Putamen (tissue), 1 donor: ENCODE measurements at places on chromosomes 2 and 18.

DNA sequence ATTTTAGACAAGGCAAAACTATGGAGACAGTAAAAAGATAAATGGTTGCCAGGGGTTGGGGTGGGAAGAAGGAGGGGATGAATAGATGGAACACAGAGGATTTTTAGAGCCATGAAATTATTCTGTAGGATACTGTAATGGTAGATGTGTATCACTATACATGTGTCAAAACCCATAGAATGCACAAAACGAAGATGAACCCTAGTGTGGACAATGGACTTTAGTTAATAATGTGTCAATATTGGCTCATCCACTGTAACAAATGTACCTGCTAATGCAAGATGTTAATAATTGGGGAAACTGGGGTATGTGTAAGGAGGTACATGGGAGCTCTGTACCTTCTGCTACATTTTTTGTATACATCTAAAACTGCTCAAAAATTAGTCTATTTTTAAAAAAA, 1.8 kb upstream of the CD302 start:
- no peak for DNase-seq

DNA sequence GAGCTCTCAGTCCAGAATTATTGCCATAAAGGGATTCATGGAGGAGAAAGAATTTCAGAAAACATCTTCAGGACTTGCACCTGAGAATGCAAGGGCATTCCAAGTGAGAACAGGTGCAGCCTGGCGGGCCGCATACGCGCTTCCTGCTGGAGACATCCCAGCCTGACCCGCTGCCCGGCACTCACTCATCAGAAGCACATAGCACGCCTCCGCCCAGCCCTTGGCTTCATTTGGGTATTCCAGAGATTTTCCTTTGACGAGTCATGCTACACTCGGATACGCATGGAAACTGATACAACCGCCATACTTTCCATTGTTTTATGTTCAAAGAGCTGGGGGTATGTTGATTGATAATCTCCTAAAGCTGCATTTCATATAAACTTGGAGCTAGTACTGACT, 228.0 kb upstream of the ID2 start:
- DNase-seq = no peak

DNA sequence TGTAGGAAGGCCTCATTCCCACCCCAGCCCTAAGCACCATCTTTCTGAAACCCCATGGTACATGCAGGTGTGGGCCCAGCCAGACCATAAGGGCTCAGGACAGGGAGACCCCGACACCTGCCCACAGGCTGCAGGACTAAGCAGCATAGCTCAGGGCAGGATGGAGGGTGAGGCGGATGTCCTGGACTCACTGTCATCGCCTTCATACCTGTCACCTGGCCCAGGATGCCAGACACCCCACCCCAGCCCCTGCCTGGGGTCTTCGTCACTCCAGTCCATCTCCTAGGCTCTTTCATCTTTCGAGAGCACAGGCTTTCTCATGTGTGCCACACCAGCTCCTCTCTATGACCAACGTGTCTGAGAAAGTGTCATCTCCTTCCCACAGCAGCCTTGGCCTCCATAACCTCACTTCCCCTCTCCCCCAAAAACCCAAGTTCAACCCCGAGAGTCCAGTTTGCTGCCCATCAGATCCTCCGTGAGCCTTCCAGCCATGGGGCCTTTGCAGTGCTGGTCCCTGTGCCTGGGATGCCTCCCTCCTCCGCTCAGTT, 71.5 kb downstream of the EMX1 start:
- DNase-seq = no peak

GRCh38 chr2:230668939-230669303, 43.7 kb upstream of the CAB39 start:
- DNase-seq = no peak

GRCh38 chr2:121819846-121820245, 64.4 kb downstream of the TSN start:
- DNase-seq = no peak

GRCh38 chr18:43485545-43485963, 208.3 kb upstream of the SYT4 start:
- no peak for DNase-seq
